COR-L47 (cell line): ENCODE measurements at places on chromosomes 6 and 20.

- DNase-seq = no peak
Measured at GRCh38 chr6:88609983-88610382, 353.4 kb downstream of the RNGTT start.

GRCh38 chr20:20864351-20865096 lies 152.1 kb upstream of the RALGAPA2 start:
- peak; percentile 84 for DNase-seq

DNA sequence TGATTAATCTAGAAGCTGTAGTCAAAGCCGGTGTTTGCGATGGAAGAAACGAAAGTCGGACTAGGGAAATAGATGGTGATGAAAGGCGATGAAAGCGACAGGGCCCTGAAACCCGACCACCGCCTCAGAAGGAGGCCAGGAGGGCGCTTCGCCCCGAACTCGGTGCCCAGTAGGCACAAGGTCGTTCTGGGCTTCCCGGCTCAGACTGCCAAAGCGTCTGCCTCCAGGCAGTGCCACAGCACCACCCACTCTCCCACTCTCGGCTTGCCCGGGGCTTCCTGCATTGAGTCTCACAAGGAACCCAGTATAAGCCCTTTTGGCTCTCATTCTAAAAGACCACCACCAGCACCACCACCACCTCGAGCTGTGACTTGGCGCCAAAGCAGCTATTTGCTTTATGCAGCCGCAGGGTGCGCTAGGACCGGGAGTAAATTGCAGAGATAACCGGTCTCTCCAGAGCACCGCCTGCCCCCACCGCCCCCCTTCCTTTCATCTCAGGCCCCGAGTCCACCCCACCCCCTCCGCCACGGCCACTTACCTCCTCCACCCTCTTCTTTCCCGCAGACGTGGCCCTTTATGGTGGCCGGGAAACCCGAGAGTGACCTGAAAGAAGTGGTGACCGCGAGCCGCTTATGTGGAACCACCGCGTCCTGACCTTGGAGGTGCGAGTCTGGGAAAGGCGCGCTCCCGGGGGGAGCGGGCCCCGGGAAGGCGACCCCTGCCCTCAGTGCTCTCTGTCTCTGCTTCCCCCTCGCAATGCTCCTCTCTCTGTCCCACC lies 2.4 kb downstream of the TCF21 start:
- DNase-seq = peak; percentile 1

DNA sequence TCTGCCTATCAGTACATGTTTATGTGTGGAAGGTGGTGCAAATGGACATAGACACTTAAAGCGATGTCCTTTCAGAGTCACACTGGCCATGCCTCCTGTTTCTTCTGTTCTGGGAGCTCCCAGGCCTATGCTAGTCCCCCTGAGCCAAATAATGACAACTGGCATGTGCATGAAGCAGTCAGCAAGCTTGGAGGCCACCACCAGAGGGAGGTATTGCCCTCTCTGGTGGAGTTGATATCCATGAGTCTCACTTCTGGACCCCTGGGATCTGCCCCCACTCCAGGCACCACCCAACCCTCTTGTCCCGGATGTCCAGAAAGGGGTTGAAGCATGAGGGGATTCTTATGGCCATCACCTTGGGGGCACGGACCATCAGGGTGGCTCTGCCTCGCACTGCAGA lies 172.2 kb downstream of the AIG1 start:
- DNase-seq = peak; percentile 13

GRCh38 chr6:16700202-16700915 lies 60.9 kb downstream of the ATXN1 start:
- DNase-seq = no peak

DNA sequence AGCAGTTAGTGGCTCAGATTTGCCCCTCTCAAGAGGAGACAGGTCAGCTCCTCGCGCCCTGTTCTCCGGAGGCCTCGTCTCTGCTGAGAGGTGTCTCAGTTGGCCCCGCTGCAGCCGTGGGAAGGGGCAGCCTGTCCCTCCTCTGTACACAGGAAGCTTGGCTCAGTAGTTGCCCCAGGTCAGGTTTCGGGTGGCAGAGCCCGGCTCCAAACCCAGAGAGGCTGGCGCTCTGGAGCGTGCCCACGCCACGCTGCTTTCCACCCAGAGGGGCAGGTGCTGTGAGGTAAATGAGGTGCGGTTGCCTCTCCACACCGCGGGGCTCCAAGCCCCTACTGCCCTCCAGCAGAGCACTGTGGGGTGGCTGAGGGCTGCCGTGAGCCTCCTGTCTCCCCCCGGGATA lies 16.0 kb downstream of the DYNLT1 start:
- no peak for DNase-seq

DNA sequence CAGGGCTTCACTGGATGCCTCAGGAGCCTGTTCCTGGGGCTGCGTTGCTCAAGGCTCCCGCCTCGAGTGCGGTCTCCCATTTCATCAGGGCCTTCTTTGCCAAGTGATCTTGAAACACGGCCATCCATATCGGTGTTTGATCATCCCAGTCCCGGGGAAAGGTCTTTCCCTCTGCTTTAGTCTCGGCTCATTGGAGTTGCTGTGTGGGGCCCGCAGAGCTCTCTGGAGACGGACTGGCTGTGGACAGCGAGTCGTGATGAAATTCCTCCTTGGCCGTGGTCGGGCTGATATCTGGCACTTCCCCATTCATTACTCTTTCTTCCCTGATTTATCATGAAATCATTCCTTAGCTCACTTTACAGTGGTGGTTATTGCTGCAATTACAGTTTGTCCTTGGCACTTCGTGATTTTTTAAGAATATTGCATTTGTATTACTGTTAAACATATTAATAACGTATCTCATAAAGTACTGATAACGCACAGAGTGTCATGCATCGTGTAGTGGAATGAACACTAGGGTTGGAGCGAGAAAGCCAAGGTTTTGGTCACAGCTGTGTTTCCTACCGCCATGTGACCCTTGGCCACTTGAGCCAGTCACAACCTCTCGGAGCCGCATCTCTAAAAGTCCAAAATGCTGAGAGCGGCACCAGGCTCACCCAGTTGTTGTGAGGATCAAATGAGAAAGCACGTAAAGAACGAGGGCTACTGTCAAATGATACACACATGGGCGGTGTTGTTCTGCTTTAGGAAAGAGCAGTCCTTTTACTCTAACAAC lies 71.8 kb downstream of the MTHFD1L start:
- DNase-seq = no peak

DNA sequence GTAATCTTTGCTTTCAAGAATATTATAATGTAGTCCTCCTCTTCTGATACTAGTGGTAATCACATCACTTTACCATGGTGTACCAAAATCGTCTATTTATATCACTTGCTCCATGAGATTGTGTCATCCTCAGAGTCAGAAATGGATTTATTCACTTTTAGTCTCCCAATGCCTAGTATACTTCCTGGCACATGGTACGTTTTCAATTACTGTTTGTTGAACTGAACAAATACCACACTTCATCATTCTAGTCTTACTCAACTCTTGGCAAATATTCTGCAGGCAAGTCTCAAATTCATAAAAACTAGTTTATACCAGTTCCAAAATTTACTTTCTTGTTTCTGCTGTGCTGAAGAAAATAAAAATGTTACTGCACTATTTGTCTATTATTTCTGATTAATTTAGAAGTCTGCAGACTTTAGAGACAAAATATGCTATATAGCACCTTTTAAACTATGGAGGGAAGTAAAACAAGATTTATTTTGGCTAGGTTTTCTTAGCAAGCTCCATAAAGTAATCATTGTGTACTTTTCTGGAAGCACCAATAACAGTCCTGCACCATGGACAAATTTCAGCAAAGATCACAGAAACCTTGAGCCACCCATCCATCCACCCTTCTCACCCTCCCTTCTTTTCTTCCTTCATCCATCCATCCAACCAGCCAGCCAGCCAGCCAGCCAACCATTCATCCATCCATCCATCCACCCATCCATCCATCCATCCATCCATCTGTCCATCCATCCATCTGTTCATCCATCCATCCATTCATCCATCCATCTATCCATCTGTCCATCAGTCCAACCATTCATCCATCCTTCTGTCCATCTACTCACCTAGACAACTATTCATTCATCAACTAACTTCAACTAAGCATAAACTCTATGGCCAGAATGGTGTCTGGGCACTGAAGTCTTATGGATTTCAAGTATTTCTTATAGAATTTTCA lies 102.1 kb upstream of the STMND1 start:
- DNase-seq = no peak

- no peak for DNase-seq
Measured at GRCh38 chr20:7687065-7687464, 253.2 kb downstream of the HAO1 start.

DNA sequence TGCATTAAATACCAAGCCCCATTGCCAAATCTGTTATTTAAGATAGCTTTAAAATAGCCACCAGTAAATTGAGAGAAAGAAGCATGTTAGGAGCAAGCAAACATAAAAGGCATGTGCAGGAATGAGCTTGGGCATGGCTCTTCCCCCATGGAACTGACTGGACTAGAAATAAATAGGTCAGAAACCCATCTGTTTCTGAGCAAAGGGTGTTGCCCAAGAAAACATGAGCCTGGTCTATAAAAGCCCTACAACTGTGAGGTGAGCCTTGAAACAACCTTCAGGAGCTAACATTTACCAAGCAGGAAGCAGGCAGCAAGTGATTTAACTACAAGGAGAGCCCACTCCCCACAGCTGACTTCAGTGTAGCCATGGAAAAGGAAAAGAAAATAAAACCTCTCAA lies 126.3 kb downstream of the C6orf118 start:
- no peak for DNase-seq

DNA sequence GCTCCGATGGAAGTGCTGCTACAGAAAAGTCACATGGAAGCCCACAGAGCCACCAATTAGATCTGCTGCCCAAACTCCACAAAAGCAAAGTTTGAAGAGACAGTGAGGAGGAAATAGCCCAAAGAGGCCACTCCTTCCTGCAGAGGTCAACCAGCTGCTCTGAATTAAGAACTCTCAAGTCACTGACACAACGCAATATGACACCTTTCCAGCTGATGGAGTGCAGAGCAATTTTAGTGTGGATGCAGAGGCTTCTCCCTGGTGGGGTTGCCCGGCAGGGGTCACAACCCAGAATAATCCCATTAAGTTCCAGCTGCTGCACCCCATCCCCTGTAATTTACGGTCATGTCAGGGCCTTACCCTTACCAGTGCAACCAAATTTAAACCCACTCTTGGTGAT lies 361.9 kb upstream of the JARID2 start:
- no peak for DNase-seq

DNA sequence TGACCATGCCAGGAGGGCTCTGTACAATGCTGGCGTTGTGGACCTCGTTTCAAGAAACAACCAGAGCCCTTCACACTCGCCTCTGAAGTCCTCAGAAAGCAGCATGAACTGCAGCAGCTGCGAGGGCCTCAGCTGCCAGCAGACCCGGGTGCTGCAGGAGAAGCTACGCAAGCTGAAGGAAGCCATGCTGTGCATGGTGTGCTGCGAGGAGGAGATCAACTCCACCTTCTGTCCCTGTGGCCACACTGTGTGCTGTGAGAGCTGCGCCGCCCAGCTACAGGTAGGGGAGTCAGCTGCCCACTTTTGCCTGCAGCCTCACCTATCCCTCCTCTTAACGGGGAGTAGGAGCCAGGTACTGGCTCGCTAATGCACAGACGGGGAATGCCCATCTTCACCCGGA lies 16.2 kb downstream of the MYLIP start:
- no peak for DNase-seq

GRCh38 chr6:93394471-93394870 lies 24.9 kb downstream of the EPHA7 start:
- no peak for DNase-seq

- DNase-seq = no peak
Measured at GRCh38 chr6:146289816-146290588, 253.6 kb upstream of the RAB32 start.

DNA sequence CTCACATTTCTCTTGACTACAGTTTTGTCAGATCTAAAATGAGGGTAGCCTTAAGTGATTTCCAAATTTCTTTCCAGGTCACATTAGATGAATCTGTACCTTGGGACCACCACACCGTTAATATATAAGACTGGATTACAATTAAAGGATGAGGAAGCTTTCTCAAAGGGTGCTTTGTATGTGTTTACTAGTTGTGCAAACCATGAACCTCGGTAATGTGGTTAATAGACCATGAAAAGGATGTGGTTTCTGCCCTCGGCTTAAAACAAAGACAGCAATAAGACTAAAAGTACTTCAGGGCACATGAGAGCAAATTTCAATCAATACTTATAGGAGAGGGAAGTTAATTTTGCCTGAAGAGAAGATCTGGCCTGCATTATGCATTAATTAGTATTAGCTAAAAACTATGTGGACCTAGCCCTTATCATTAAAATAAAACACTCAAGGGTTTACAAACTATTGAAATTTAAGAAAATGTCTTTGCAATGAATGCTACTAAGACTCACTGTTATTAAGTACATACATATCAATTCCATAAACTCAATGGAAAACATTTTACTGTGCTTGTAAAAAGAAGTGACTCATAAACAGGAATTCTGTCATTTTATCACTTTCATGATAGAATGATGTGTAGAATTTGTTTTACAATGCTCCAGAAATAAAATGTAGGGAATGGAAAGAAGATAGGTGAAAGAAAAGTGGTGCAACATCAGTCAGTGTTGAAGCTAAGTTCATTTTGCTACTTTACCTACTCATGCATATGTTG lies 936 bp upstream of the TMX4 start:
- peak; percentile 28 for DNase-seq

GRCh38 chr20:19495905-19496703 lies 262.0 kb upstream of the RIN2 start:
- no peak for DNase-seq

GRCh38 chr6:158020811-158021210 lies 39.1 kb downstream of the SYNJ2 start:
- DNase-seq = no peak

DNA sequence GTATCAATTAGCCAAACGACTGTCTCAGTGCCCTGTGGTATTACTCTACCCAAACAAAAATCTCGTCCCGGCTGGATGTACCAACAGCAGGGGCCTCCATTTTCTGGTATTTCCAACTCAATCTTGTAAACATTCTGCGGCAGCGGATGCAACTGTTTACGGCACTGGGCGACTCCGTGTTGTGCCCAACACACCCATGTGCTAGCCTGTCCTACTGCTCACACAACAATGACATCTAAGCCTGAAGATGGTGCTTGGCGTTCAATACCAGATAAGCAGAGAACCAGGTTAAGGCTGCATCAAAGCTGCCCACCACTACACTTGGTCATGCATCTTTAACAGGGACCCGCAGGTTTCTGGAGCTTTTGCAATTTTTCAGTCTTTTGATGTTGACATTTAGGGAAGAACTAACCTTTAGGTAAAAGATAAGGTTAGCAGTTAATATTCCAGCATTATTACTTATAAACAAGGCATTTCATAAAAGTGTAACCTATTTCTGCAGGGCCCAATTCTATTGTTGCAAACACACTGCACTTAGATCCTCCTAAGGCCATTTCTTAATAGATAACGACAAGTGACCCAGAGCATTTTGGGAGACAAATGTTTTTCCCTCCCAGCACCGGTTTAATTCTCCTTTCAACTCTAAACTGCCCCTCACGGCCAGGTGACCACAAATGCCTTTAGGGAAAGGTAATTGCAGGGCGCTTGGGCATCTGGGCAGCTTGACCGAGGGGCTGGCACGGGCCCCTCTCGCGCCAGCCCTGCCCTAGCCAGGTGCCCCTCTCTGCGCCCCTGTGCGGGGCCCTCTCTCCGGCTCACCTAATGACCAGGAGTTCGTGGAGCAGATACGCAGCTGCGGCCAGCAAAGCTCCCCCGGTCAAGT lies 945 bp downstream of the FAXC start:
- peak; percentile 38 for DNase-seq
